ENCODE measurements at places on chromosomes 12 and 14.
A peak's percentile ranks its signal among the peaks of the same experiment; 100 is the strongest.

DNA sequence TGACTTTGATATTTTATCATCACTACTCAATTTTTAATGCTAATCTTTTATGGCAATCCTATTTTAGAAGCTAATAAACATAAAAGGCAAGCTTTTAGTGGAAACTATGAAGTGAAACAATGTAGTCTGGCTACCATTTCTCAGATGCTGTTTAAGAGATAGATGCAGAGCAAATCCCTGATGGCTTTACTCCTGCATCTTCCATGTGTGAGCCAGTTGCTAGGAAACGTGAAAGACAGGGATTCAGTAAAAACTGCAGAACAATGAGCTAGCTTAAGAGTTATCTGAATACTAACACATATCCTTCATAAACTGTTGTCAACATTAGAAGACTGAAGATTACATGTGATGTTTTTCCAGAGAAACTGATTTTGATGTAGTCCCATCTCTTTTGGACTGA lies 112.6 kb downstream of the SLC2A13 start:
- H3K27ac ChIP-seq: no peak overlapping the region
- H3K36me3 ChIP-seq: no peaks in the 10 kb centered on the region
- no peak for DNase-seq

DNA sequence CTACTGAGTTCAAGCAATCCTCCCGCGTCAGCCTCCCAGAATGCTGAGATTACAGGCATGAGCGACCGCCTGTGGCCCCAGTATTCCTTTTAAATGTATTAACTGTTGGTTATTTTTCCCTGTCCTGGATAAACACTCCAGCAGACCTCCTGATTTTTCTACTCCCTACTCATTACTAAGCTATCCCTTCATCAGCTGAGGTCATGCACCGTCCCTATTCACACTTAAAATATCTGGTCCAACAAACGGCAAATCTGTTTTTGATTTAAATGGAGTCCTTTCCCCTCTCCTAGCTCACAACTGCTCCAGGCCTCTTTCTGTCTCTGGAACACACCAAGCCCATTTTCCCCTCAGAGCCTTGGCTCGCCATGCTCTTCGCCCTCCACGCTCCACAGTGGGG lies 1003.3 kb upstream of the TMEM132C start:
- H3K27me3 ChIP-seq: no peaks in the 10 kb centered on the region
- DNase-seq: no peak
- H3K36me3 ChIP-seq: no peaks in the 10 kb centered on the region
- H3K4me3 ChIP-seq: no peak overlapping the region
- no peak overlapping the region for H3K27ac ChIP-seq
- no peaks in the 10 kb centered on the region for H3K4me1 ChIP-seq

DNA sequence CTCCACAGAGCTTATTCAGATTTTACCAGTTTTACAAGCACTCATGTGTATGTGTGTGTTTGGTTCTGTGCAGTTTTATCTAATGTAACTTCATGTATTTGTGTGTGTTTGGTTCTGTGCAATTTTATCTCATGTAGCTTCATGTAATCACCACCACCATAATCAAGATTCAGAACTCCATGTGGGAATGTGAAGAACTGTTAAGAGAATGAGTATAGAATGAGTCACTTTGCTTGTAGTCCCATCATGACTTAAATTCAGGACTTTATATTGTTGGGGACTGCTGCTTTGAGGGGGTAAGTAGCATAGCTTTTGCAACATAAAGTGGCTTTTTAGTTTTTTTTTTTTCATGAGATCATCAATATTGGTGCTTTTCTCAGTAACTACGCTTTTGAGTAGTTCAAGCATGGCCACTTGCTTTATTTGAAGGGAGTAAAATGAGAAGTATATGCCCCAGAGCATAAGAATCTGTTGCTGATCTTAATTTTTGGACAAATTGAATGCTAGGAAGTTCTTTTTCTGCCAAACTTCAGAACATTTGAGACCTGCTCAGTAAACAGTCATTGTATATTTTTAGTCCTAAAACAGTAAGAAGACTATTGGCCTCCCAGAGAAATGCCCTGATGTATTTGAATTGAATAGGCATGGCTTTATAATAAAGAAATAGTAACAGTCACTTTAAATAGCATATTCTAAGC lies 28.8 kb downstream of the PROX2 start:
- H3K4me1 ChIP-seq: no peaks in the 10 kb centered on the region
- no peak overlapping the region for H3K4me3 ChIP-seq
- H3K27me3 ChIP-seq: no peaks in the 10 kb centered on the region
- H3K36me3 ChIP-seq: no peaks in the 10 kb centered on the region
- no peak overlapping the region for H3K27ac ChIP-seq

- H3K36me3 ChIP-seq: no peaks in the 10 kb centered on the region
- no peak for DNase-seq
- peak overlapping the region; percentile 42 for H3K4me3 ChIP-seq
- peak overlapping the region; percentile 84 for H3K27ac ChIP-seq
- H3K4me1 ChIP-seq: peaks cover 12% of the 10 kb centered on the region
- no peaks in the 10 kb centered on the region for H3K27me3 ChIP-seq
Measured at GRCh38 chr14:59187802-59188460, 536 bp upstream of the DAAM1 start.

DNA sequence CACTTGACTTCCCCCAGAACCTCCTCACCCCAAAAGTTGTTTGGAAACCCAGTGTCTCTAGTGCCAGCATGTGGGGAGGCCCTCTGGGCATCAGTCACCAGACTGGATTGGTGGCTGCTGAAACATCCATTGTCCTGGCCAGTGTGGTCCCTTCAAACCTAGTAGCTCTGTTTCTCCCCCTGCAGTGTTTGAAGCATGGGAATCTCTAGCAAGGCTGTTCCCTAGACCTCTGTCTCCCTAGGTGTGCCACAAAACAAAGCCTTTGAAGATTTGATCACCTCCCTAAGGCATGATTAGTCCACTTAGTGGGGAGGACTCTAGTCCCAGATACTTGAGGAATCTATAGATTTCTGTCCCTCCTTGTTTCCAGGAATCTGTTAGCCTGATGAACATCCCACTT lies 60.3 kb downstream of the ARF6 start:
- H3K27ac ChIP-seq: no peak overlapping the region
- DNase-seq: no peak
- peaks cover 19% of the 10 kb centered on the region for H3K4me1 ChIP-seq
- no peak overlapping the region for H3K4me3 ChIP-seq
- H3K36me3 ChIP-seq: no peaks in the 10 kb centered on the region

- H3K27ac ChIP-seq: no peak overlapping the region
- H3K4me3 ChIP-seq: no peak overlapping the region
- no peak for DNase-seq
- H3K4me1 ChIP-seq: no peaks in the 10 kb centered on the region
- no peaks in the 10 kb centered on the region for H3K36me3 ChIP-seq
- H3K27me3 ChIP-seq: no peaks in the 10 kb centered on the region
Measured at GRCh38 chr12:83092129-83092528, 405.4 kb downstream of the TMTC2 start.

GRCh38 chr12:126353604-126354003 lies 1288.4 kb downstream of the AACS start:
- H3K27ac ChIP-seq: no peak overlapping the region
- no peak for DNase-seq
- H3K27me3 ChIP-seq: no peaks in the 10 kb centered on the region

DNA sequence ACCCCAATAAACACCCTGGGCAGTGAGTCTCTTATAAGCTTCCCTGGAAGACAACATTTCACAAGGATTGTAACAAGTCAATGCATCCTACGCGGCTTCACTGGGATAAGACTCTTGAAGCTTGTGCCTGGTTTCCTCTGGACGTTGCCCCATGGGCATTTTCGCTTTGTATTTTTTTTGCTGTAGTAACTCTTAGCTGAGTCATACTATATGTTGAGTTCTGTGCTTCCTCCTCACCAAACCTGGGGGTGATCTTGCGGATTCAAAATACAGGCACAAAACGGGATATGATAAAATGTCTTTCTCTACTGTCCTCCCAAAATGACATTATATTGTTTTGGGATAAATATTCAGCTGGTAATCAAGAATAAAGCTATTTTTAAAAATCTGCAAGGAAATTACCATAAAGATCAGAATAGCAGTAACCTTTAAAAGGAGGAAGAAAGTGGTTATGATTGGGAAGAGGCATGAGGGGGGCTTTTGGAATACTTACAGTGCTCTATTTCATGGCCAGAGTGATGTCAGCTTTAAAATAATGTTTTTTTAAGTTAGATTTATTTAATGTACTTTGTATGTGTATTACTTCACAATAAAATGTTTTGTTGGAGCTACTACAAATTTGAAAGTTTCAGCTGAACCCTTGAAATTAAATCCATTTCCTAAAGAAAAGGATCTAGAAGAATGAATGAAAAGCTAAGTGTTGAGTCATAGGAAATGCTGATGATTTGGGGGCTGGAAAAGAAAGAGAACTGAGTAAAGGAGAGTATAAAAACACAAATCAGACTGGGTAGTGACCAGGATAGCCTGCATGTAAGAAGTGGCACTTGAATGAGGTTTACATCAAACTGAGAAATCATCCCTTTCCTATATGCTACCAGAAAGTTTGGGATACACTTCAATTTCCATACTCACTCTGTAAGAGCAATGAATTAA lies 14.7 kb downstream of the BTBD7 start:
- DNase-seq: no peak
- peaks cover under 1% of the 10 kb centered on the region for H3K4me1 ChIP-seq
- H3K36me3 ChIP-seq: no peaks in the 10 kb centered on the region
- peak overlapping the region; percentile 34 for H3K27ac ChIP-seq
- H3K4me3 ChIP-seq: no peak overlapping the region

DNA sequence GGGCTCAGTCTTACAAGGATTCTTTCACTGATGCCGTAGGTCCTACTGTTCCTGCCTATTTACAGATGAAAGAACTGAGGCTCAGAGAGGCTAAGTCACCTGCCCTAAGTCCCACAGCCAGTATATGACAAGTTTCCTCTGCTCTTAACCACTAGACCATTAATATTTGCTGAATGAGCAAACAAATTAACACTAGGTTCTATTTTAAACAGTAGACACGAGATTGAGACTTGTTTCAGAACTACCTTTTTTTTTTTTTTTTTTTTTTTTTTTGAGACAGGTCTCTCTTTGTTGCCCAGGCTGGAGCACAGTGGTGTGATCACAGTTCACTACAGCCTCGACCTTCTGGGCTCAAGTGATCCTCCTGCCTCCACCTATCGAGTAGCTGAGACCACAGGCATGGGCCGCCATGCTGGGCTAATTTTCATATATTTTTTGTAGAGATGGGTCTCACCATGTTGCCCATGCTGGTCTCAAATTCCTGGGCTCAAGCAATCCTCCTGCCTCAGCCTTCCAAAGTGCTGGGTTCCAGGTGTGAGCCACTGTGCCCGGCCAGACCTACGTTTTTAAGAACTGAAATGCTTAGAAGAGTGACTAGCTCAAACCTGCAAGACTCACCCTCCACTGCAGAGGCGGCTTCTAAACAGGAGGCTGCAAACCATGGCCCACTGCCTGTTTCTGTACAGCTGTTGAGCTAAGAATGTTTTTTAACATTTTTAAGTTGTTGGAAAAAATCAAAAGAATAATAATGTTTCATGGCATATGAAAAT lies 12.9 kb downstream of the SYNE3 start:
- no peak for DNase-seq
- peaks cover 7% of the 10 kb centered on the region for H3K4me1 ChIP-seq
- no peaks in the 10 kb centered on the region for H3K27me3 ChIP-seq
- no peak overlapping the region for H3K27ac ChIP-seq
- no peak overlapping the region for H3K4me3 ChIP-seq
- H3K36me3 ChIP-seq: no peaks in the 10 kb centered on the region

DNA sequence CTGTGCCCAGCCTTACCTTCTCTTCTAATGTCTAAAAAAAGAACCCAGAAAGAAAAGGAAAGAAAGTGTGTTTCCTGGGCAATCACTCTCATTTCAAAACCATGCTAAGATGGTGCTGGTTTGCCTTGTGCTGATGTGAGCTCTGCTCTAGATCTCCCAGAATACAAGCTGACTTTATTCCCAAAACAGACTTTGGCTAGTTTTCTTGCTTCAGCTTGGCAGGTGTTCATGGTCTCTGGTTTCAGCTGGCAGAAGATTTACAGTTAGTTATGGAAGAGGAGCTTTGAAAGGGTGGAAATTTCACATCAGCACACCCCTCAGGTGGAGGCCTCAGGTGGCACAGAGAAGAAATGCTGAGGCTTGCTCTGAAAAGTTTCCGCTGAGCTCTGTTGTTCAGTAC lies 34.4 kb downstream of the PPP1R36 start:
- no peaks in the 10 kb centered on the region for H3K36me3 ChIP-seq
- no peak for DNase-seq
- H3K4me1 ChIP-seq: peaks cover 19% of the 10 kb centered on the region
- no peaks in the 10 kb centered on the region for H3K27me3 ChIP-seq

DNA sequence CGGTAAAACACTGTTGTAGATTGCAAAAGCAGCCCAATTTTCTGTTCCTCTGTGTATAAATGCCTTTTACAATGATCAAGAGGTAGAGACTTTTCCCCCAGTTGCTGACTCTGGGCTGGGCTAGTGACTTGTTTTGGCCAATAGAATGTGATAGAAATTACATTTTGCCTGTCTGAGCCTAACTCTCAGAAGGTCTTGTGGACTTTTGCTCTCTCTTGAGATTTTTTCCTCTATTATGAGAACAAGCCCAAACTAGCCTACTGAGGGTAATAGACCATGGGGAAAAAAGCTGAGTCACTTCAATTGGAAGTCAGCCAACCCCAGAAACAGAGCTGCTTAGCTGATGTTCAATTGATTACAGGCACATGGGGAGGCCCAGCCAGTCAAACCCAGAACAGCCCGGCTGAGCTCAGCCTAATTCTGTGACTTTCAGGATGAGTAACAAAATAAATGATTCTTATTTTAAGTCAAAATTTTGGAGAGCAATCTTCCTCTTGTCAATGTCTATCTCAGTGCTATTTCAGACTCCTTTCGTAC lies 61.4 kb downstream of the MYF5 start:
- H3K4me1 ChIP-seq: no peaks in the 10 kb centered on the region
- DNase-seq: peak; percentile 94
- no peaks in the 10 kb centered on the region for H3K36me3 ChIP-seq
- H3K27ac ChIP-seq: no peak overlapping the region
- H3K4me3 ChIP-seq: no peak overlapping the region
- no peaks in the 10 kb centered on the region for H3K27me3 ChIP-seq

GRCh38 chr12:56634837-56635791 lies 5.0 kb upstream of the BAZ2A start:
- DNase-seq: peak; percentile 86
- peaks cover 31% of the 10 kb centered on the region for H3K4me1 ChIP-seq
- H3K36me3 ChIP-seq: peaks cover 22% of the 10 kb centered on the region

- DNase-seq: no peak
- H3K36me3 ChIP-seq: no peaks in the 10 kb centered on the region
- no peak overlapping the region for H3K27ac ChIP-seq
- H3K4me1 ChIP-seq: no peaks in the 10 kb centered on the region
- no peaks in the 10 kb centered on the region for H3K27me3 ChIP-seq
Measured at GRCh38 chr12:58496411-58497190, 423.7 kb downstream of the LRIG3 start.

GRCh38 chr12:5524116-5524768 lies 92.3 kb downstream of the NTF3 start:
- H3K36me3 ChIP-seq: no peaks in the 10 kb centered on the region
- H3K4me3 ChIP-seq: no peak overlapping the region
- no peak for DNase-seq
- no peak overlapping the region for H3K27ac ChIP-seq

- no peak for DNase-seq
- H3K4me3 ChIP-seq: no peak overlapping the region
- H3K27ac ChIP-seq: no peak overlapping the region
Measured at GRCh38 chr12:530308-530707, 70.6 kb downstream of the B4GALNT3 start.

Measured in cardiac muscle cell (in vitro differentiated cells and primary cell).